ENCODE measurements at places on chromosomes 3 and 15.

DNA sequence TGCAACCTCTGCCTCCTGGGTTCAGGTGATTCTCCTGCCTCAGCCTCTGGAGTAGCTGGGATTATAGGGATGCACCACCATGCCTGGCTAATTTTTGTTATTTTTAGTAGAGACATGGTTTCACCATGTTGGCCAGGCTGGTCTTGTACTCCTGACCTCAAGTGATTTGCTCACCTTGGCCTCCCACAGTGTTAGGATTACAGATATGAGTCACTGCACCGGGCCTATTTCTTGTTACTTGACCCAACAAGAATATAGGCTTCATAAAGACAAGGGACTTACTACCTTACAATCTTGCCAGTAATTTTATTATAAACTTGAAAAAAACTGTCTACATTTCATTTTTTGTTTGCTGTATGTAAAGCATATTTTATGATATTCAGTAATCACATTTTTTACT is 21.4 kb upstream of the ZBTB47 start:
- no peak for DNase-seq

- DNase-seq = no peak
These were observed 24.3 kb downstream of the PGPEP1L start for GRCh38 chr15:98983334-98983733.

GRCh38 chr3:150068440-150069153 is 97.9 kb upstream of the PFN2 start:
- DNase-seq = no peak

GRCh38 chr3:162353414-162353813 is 856.8 kb downstream of the OTOL1 start:
- no peak for DNase-seq

GRCh38 chr3:74426571-74426970 is 187.9 kb downstream of the CNTN3 start:
- no peak for DNase-seq

DNA sequence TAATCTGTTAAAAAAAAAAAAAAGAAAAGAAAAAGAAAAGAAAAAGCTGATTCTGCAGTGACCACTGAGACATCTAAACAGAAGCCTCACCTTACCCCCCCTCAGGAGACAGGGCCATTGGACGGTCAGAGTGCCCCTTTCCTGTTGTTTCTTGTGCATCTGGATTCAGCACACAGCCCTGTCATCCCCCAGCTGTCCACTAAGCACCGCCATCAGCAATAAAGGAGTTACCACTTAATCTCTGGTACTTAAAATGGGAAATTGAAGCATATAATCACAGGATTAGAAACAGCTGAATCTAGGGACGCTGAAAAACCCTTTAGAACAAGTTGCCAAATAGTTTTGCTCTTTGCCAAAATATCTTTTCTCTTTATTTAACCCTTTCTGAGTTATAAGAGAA is 62.5 kb downstream of the TRIM69 start:
- no peak for DNase-seq

GRCh38 chr3:70951316-70951715 is 632.2 kb downstream of the FOXP1 start:
- DNase-seq = no peak

DNA sequence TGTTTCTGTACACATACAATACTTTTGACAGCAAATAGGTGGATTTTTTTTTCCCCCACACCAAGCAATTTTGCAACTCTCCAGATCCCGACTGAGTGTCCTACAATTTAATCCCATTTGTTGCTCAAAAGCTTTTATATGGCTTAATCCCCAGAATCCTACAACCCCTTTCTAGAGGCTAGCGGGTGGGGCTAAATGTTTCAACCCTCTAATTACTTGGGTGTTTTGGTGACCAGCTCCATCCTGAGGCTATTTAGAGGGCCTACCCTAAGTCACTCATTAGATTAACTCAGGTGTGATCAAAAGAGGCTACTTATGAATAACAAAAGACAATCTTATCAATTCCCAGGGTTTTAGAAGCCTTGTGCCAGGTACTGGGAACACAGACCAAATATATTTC is 21.0 kb upstream of the FBXL2 start:
- no peak for DNase-seq
